Stromal cell of bone marrow (primary cell): ENCODE measurements at places on chromosomes 3 and 15.

DNA sequence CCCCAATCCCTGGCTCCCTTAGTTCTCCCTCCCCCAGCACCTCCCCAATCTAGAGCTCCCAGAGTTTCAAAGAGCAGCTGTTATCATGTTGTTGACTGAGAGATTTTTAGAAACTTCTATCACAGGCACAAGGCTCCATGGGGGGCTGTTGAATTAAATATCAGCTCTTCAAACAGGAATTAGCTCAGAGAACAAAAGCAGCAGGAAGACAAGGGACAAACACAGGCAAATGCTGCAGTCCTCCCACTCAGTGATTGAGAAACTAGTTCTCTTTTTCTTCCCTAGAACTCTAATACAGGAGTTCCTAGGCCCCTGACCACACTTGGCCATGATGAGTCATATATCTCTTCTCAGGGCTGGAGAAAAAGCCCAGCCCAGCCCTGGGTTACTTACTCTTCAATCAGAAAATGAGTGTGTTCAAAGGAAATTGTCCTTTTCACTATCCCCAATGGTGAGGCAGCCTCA, 262.1 kb downstream of the IGSF11 start:
- DNase-seq = no peak

DNA sequence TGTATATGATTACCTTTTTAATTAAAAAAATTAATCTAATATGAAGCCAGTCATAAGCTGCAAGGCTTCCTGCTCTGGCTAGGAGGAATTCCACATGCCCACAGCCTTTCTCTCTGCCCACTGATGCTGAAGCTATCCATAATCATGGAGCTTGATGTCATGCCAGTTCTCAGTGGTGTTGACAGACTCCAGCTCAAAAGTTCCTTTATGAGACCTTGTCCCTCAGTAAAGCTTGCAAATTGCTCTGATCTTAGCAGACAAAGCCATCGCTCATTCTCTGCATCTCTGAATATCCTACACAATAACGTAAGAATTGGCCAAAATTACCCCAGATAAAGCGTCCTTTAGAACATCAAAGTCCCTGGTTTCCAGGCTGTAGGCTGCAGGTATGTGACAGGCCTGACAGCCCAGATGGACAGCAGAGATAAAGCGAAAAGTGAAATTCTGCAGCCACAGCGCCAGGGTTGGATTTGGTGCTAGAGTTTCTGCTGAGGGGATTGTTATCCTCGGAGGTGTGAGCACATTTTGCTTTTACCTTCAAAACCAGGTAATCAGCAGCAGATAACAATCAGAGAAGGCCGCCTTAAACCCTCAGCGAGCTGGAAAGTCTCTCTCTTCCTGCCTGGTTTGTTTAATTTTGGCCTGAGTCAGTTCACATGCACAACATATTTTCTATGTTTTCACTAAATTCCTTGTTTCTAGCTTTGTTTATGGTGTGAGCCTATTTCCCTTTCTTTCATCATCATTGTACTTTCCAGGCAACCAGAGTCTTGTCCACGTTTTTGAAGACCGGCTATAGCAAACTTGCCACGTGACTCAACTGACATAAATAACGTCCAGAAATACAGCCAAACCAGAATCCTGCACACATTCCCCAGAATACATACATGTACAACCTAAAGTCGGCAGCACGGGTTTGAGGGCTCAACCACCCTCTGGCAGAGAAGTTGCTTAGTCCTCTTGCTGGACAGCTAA, 36.6 kb upstream of the ALDH1A3 start:
- no peak for DNase-seq

- no peak for DNase-seq
These were observed 69.9 kb downstream of the EPHB3 start for GRCh38 chr3:184631472-184631861.

- DNase-seq = no peak
These were observed 103.1 kb upstream of the CCDC39 start for GRCh38 chr3:180782195-180782984.

DNA sequence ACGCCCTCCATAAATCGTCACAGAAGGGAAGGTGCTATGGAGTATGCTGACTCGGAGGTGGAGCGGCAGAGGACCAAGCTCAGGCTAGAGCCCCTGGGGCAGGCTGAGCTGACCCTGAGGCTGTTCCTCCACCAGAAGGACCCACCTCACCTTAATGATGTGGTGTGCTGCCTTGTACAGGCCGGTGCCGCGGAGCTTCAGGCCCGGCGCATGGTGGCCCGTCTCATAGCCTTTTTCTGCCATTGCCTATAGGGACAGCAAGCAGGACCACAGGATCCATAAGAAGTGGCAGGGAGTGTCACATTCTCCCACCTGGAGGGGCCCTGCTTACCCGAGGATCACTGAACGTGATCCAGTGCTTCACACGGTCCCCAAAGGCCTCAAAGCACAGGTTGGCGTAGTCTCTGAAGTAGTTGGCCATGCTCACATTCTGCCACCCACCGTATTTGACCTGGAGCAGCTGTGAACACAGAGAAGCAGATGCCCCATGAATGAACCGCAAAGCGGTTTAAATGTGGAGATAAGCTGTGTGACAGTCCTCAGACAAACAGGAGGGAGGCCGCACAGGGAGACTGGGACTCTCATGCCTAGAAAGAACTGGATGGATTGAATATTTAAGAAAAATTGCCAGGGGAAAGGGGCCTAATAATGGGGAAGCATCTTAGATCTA, 4.8 kb downstream of the LCTL start:
- DNase-seq = no peak

DNA sequence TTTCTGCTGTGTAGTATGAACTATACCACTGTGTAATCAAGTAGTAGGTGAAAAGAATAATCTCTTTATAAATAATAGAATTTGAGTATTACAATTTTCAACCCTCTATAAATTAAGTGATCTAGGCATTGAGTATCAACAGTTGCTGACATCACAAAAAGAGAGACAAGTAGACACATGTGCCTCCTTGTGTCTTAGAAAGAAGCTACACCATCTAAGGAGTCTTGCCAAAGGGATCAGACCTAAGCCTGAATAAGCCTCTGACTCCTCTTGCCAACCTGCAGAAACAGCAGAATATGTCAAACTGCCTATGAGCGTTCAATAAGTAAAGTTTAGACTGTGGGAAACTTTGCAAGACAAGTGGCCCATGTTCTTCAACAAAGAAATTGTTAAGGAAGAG, 5.8 kb upstream of the MTMR10 start:
- no peak for DNase-seq

DNA sequence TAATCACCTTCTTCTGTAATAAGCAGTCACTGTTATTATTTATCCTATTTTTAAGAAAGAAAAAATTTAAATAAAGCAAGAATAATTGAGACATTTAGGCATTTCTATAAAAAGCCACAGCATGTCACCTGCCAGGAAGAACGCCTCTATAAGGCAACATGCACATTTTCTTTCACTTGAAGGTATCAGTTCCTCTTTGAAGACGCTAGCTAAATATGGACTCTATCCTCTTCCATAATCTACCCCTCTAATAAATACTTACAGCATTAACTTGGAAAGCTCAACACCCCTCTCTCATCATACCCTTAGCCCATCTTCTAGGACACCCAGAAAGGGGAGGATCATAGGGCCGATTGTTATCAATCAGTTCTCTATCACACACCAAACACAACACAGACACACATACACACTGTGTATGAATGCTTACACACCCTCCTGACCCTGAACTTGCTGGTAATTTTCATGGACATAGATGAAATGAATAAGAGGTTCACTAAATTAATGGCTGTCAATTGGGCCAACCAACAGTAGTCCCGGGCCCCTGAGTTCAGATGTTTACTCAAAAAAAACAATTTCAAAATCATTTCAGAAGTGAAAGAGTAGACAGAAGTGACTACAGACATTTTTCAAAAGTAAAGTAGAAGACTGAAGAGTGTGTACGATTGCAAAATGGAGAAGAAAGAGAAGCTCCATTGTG, 102.5 kb downstream of the ZMAT3 start:
- DNase-seq = no peak

DNA sequence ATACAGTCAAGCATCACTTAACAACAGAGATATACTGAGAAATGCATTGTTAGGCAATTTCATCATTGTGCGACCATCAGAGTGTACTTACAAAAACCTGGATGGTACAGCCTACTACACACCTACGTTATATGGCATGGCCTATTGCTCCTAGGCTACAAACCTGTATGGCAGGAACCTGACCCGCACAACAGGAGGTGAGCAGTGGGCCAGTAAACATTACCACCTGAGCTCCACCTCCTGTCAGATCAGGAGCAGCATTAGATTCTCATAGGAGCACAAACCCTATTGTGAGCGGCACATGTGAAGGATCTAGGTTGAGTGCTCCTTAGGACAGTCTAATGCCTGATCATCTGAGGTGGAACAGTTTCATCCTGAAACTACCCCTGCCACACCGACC, 89.7 kb downstream of the SCAPER start:
- no peak for DNase-seq

- DNase-seq = no peak
These were observed 741.2 kb downstream of the NR2F2 start for GRCh38 chr15:97071668-97072067.
